ENCODE measurements at places on chromosomes 6 and 20. TPM values are rescaled to one million over a fixed set of nuclear protein-coding genes. Genes with fewer than 3 reads are reported as not detected.
A peak's percentile ranks its signal among the peaks of the same experiment; 100 is the strongest.

- DNase-seq: peak; percentile 6
Measured at GRCh38 chr6:77124604-77125003, 338.7 kb downstream of the HTR1B start.

DNA sequence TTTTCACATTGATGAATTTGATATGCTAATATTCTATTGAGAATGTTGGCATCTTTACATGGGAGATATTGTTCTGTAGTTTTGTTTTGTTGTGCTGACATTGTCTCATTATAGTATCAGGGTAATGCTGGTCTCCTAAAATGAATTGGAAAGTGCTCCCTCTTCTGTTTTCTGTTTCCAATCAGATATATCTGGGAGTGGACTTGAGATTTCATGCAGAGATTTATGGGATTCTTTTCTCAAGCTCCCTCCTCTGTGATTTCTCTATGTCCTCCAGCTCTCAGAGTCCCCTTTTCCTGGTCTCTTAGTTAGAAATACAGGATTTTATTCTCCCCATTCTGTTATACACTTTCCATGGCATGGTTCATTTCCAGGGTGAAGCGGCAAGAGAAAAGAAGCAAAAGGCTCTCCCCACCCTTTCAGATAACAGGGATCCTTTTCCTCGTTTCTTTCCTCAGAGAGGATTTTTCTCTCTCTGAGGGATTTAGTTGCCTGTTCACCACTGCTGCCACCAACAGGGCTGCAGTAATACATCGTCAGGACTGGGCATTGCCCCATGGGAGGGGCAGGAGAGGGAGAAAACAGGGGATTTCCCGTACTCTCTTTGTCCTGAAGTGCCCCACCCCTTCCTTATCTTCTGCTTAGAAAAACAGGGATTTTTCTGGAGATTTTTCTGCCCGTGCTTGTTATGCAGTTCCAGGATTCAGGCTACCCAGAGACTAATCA lies 59.3 kb upstream of the STMND1 start:
- DNase-seq: peak; percentile 73

Gene CYP24A1
- total RNA-seq: 1.2 TPM

DNA sequence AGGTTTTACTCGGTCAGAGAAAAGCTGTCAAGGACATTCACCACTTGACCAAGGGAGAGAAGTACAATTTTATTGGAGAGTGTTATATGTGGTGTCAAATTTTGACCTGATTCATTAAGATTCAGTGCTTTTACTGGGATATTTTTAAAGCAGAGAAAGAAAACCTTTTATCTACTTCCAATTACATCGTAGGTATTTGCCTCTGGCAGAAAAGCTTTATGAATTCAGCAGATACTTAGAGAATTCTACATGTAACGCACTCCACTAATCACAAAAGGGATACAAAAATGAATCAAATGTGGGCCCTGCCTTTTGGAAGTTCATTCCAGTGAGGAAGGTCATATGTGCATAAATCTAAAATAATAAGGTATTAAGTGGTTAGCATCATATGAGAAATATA lies 133.7 kb downstream of the STXBP5 start:
- no peak for DNase-seq

Gene SH3BGRL2
- total RNA-seq: 2.2 TPM
